CD4-positive, alpha-beta T cell treated with Interleukin-17A for 4 hours (primary cell): ENCODE measurements at places on chromosomes 6 and 20.

DNA sequence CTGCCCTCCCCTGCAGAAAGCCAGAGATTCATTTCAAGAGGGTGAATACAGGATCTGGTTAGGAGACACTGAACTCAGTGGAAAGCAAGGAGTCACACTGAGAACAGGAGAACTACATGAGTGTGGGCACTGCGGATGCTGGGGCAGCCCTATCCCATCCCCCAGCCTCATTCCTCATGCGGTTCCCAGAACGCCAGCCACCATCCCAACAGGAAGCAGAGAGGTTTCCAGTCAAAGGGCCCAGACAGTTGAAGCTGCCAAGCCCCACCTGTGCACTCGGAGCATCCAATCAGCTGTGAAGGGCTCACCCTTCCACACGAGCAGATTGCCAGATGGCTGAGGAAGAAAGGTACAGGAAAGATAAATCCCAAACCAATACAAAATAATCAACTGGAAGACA is 50.7 kb upstream of the PRND start:
- no peak for DNase-seq

- DNase-seq: no peak
Observed at GRCh38 chr6:291204-291696, 1.0 kb upstream of the DUSP22 start.

GRCh38 chr20:8342391-8342790 is 210.3 kb downstream of the PLCB1 start:
- DNase-seq: no peak

DNA sequence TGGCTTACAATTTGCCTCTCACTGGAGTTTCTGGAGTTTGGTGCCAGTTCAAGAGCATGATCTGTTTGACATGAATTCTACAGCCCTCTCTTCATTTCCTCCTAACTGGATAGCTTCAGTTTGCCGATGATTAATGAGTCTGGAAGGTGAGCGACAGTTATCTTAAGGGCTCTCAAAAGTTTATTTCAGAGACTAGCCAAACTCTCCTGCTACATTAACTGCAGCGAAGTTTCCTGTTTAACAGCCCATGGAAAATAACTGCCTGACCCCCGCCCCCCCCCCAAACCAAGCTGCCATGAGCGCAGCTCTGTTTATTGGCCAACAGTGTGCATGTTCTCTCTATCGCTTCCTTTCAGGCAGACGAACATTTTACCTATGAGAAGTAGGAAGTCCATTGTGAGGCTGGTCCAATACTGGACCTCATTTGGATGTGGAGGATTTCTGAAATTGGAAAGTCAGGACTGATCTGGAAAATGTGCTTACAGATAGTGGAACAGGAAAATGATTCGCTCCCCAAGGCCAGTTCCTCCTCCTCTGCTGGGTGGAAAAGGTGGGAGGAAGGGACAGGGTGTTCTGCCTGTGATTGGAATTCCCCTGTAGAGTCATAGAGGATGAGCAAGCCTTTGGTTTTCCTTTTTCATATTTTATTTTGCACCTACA is 522.2 kb upstream of the JAG1 start:
- DNase-seq: no peak

DNA sequence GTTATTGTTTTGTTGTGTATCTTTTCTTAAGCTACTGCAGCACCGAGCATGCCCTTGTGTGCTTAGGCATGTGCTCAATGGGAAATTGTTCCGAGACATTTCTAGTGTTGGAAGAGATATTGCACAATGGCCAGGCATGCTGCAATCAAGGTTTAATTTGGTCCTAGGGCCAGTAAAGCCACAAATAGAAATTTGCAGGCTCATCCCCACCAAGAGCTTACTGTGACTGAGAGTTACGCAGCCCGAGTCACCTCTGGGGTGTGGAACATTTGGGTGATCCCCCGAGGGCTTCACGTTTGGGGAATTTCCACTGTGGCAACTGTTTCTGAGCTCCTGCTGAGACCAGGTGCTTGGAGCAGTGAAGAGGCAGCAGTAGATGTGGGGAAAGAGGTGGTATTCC is 65.8 kb downstream of the ADTRP start:
- DNase-seq: no peak

DNA sequence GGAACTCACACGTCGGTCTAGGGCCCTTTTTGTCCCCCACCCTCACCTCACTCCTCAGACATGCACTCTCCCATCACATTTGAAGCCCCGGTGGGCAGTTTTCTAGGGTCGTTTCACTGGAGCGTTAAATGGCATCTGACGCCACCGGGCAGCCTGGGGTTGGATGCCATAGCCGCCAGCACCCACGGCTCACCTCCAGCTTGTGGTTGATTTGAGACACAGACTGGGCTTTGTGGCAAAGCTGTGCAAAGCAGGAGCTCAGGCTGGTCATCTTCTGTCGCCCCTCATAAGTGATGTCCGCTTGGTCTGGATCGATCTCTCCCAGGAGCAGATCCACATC is 530 bp downstream of the GOPC start:
- DNase-seq: peak; percentile 7

- DNase-seq: no peak
Observed at GRCh38 chr20:53278555-53278954, 306.4 kb downstream of the TSHZ2 start.

DNA sequence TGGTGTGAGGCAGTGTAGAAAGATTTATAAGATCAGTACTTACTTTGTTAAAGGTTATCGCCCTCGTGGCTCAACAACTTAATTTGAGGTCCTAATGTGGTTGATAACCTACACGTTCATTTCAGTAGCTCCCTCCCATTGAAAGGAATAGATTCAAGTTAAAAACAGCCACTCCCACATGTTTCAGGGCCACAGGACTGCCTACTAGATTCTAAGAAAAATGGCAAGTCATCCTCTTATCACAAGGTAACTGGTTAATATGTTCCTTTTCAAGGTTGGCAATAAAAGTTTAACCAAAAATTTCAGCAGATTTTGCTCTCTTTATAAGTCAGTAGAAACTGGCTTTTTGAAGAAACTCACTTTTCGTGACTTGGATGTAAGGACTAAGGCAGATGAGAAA is 17.1 kb downstream of the GSTA2 start:
- DNase-seq: no peak

DNA sequence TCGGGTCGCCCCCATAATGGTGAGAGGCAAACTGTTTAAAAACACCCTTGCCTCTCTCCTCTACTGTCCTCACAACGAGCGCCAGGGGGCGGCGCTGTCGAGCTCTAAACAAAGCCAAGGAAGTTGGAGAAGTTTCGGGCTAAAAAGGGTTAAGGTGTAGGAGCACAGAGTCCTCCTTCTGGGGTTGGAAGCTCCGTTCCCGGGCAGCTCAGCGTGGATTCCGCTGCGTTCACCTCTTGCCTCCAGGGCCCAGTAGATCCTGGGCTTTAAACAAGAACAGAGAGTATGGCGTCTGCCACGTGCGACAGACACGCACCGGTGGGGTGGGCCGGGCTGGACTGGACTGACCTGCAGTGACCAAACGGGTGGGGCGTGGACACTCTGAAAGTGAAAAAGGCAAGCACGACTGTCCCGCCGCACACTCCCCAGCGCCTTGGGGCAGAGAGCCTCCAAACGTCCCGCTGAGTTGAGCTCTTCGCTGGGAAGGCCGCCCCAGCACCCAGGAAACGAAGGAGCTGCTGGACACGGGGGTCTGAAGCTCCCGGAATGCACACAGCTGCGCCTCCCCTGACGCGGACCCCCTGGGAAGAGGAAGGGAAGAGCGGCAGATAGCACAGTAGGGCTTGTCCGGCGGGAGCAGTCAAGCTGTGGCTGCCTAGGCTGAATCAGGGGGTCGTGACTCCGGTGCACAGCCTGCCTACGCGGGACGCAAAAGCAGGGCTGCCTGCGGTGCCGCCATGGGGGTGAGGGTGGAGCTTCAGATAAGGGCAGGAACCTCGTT is 1.6 kb upstream of the THBD start:
- no peak for DNase-seq

- DNase-seq: no peak
Observed at GRCh38 chr6:68025764-68026163, 609.3 kb upstream of the ADGRB3 start.

DNA sequence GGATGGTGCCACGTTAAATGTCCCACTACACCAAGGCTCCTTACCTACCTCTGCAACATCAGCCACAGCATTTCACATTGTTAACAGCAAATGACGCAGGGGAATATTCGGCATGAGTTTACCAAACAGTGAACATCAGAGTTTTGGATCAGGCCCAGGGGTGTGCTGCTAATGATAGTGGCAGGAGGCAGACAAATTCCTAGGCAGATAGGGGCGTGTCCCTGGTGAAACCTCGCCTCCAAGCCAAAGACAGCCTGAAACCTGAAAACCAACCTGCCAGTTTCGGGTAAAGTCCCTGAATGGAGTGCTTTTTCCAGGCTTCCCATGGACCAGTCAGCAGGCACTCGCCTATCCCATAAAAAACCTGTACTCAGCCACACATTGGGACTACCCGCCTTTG is 133.6 kb downstream of the SH3BGRL2 start:
- no peak for DNase-seq
